Activated CD8-positive, alpha-beta memory T cell treated with anti-CD3 and anti-CD28 coated beads for 1 hour (primary cell): ENCODE measurements at places on chromosomes 5 and 9.

- DNase-seq, result no peak
Measured at GRCh38 chr9:104177003-104177611, 83.0 kb downstream of the SMC2 start.

GRCh38 chr5:149175346-149176105 lies 34.2 kb downstream of the ABLIM3 start:
- no peak for DNase-seq

DNA sequence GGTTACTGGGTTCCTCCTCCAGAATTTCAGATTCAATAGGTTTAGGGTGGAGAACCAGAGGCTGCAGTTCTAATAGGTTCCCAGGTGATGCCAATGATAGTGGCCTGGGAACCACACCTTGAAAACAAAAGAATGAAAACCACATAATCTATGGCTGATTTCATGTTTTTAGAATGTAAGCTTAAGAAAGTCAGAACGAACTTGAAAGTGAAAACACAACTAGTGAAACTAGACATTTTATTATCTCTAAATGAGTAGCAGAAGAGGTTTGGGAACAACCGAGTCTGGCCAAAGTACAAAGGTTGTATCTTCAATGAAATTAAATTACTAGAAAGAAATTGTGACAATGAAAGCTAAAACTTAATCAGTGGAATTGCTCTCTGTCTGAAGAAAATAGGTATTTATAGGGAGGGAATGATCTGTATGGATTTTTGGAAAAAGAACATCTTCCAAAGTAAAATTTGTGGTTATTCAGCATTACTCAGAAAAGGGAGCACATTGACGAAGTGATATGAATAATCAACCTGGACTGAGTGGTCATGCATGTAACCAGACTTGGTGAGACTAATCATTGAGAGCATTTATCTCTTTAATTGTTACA lies 24.9 kb upstream of the CEP120 start:
- DNase-seq, result no peak

DNA sequence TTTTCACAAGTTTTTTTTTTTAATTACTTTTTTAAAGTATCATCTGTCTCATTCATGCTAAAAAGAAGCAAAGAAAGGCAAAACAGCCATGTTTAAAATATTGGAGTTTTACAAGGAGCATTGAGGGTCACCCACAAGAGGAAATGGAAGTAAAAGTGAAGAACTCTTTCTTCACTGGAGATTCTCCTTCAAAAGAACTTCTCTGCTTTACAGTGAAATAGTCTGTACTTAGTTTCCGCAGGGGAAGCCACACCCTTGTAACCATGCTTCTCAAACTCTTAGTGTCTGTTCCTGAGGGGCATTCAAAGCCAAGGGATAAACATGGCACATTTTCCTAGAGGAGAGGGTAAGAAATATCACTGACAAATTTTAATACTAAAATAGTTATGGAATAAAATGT lies 8.6 kb downstream of the C9orf72 start:
- no peak for DNase-seq

- peak; percentile 41 for DNase-seq
Measured at GRCh38 chr9:114382699-114383520, 4.9 kb downstream of the AKNA start.

- DNase-seq, result no peak
Measured at GRCh38 chr5:169651526-169651925, 14.5 kb downstream of the DOCK2 start.

- no peak for DNase-seq
Measured at GRCh38 chr5:54524082-54524481, 6.5 kb downstream of the SNX18 start.

- DNase-seq, result no peak
Measured at GRCh38 chr5:75623846-75624245, 12.6 kb downstream of the ANKDD1B start.

DNA sequence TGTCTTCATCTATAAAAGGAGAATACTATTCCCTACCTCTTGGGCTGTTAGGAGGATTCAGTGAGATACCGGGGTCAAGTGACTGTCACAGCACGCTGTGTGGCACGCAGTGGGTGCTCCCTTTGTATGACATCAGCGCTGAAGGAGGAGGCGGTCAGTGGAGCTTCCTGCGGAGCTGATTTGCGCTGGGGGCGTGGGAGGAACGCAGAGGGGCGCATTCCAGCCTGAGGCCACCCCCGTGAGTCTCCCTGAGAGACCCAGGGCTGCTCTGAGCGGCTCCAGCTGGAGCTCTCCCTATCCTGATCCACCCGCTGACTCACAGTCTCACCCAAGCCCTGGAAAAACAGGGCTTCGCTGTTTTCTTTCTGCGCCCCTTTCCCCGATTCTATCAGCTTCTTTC lies 24.3 kb upstream of the NEURL1B start:
- no peak for DNase-seq

- no peak for DNase-seq
Measured at GRCh38 chr5:151697452-151697851, 10.7 kb upstream of the SPARC start.

DNA sequence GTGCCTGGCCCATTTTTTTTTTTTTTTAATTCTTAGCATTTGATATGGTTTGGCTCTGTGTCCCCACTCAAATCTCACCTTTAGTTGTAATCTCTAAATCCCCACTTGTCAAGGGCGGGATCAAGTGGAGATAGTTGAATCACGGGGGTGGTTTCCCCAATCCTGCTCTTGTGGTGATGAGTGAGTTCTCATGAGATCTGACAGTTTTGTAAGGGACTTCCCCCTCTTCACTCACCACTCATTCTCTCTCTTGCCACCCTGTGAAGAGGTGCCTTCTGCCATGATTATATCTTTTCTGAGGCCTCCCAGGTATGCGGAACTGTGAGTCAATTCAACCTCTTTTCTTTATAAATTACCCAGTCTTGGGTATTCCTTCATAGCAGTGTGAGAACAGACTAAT lies 27.2 kb downstream of the NDUFAF2 start:
- DNase-seq, result no peak

GRCh38 chr5:177472460-177473442 lies 683 bp downstream of the DBN1 start:
- DNase-seq, result no peak

DNA sequence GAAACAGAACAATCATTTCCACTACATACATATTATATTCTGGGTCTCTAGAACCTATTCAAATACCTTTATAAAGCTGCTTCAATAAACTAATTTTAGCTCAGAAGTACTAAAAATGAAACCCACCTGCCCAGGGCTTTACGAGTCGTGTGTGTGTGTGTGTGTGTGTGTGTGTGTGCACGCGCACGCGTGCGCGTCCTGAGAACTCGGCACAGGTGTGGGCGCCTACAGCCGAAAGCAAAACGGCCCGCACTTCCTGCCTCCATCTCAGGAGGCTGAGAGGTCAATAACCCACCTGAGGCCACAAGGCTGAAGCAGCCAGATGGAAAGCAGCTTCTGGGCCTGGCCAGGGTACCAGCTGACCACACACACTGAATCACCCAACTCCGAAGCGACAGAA lies 3.0 kb downstream of the CLPTM1L start:
- no peak for DNase-seq

DNA sequence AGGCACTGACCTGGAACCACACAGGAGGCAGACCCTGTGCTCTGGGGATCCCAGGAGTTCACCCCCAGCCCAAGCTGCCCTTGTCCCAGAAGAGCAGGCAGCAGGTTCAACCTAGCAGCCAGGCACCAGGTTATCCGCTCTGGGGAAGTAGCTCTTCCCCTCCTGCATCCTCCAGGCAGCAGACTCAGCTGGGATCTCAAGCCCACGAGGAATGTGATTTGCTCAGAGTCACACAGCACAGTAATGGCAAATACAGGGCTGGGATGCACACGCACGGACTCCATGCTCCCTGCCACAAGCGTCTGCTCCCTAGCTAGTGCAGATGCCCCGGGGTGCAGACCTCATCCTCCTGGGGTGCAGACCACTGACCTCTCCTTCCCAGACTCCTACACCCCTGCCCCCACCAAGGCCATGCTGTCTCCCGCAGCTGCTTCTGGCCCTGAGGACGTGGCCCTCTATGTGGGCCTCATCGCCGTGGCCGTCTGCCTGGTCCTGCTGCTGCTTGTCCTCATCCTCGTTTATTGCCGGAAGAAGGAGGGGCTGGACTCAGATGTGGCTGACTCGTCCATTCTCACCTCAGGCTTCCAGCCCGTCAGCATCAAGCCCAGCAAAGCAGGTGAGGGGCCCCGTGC lies 25.5 kb downstream of the HK3 start:
- no peak for DNase-seq

GRCh38 chr5:37471666-37472197 lies 92.6 kb downstream of the WDR70 start:
- no peak for DNase-seq

GRCh38 chr9:19022206-19022605 lies 10.8 kb downstream of the SAXO1 start:
- DNase-seq, result no peak
